Neural crest cell (in vitro differentiated cells): ENCODE measurements at places on chromosomes 3 and 15. TPM values are rescaled to one million over a fixed set of nuclear protein-coding genes. Genes with fewer than 3 reads are reported as not detected.

DNA sequence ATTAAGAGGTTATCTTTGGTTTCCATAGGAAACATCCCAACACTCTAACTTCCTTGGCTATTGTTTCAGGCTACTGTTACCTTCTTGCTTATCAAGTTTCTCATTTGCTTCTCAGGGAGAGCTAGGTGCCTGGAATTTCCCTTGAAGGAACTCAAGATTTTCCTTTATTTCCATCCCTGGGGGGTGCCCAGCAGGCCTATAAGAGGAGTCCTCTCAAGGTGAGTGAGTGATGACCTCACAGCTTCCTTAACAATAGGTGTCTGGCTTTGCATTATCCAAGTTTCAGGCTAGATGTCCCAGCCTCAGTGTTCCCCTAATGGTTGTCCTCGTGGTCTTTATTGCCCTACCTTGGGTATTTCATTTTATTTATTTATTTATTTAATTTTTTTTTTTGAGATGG is 12.1 kb upstream of the CTSH start:
- H3K36me3 ChIP-seq = no peaks in the 10 kb centered on the region
- H3K4me1 ChIP-seq = no peaks in the 10 kb centered on the region
- no peak overlapping the region for H3K27ac ChIP-seq
- H3K27me3 ChIP-seq = peaks cover 2% of the 10 kb centered on the region
- H3K4me3 ChIP-seq = no peak overlapping the region

- H3K4me1 ChIP-seq = no peaks in the 10 kb centered on the region
- DNase-seq = no peak
- peaks cover 71% of the 10 kb centered on the region for H3K27me3 ChIP-seq
- H3K36me3 ChIP-seq = no peaks in the 10 kb centered on the region
- H3K27ac ChIP-seq = no peak overlapping the region
Observed at GRCh38 chr3:128448491-128448890, 18.2 kb downstream of the DNAJB8 start.

- peaks cover 8% of the 10 kb centered on the region for H3K36me3 ChIP-seq
- H3K4me3 ChIP-seq = no peak overlapping the region
- DNase-seq = no peak
- no peak overlapping the region for H3K27ac ChIP-seq
- H3K27me3 ChIP-seq = no peaks in the 10 kb centered on the region
- H3K4me1 ChIP-seq = no peaks in the 10 kb centered on the region
Observed at GRCh38 chr15:94882071-94882712, 650.8 kb downstream of the MCTP2 start.

DNA sequence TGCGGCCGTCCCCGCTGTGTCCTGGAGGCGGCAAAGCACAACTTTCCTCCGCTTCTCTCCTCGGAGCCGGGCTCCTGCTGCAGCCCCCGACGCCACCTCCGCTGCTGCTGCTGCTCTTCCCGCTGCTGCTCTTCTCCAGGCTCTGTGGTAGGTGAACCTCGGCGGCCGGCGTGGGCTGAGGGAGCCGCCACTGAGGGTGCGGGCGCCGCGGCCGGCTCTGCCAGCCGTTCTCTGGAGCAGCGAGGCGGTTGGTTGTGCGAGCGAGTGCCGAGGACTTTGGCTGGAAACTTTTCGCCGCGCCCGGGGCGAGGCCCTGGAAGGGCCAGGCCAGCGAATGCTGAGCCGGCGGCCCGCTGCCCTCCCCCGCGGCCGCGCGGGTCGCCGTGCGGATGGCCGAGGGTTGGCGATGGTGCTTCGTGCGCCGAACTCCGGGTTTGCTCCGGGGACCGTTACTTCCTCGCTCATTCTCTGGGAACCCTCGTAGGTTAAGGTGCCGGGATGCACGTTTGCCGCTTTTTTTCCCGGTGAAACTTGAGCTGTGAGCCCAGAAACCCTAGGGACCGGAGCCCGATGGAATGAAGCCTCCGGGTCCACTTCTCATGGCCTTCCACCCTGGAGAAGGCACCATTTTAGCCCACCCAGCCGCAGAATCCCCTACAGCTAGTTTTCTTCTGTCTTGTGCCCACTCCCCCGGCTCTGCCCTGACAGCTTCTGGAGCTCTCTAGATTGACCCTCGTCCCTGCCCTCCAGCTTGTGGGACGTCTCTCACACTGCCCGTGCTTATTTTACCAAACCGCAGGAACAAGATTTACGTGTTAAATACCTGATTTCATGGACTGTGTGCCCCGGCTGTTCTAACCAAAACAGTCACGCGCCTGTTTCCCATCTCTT is 660 bp downstream of the NECTIN3 start:
- H3K36me3 ChIP-seq = no peaks in the 10 kb centered on the region
- DNase-seq = peak; percentile 28
- H3K27me3 ChIP-seq = no peaks in the 10 kb centered on the region
- peak overlapping the region; percentile 96 for H3K4me3 ChIP-seq
- peaks cover 57% of the 10 kb centered on the region for H3K4me1 ChIP-seq
- peak overlapping the region; percentile 84 for H3K27ac ChIP-seq

Gene STRIT1
- not detected in 2 replicates for total RNA-seq

Gene RNU5B-1
- 17.2 TPM in 1 of 2 replicates, not detected in the other for total RNA-seq

Gene SERPINI2
- total RNA-seq = 0.56 and 0.86 TPM in 2 replicates

Gene SERINC4
- total RNA-seq = 0.23 and 0.35 TPM in 2 replicates
